GM12865 (cell line): ENCODE measurements at places on chromosomes 3 and 15.
A peak's percentile ranks its signal among the peaks of the same experiment; 100 is the strongest.

GRCh38 chr15:47411733-47412132, 305.6 kb upstream of the SEMA6D start:
- DNase-seq = no peak

GRCh38 chr3:134149286-134149685, 101.4 kb downstream of the RYK start:
- no peak for DNase-seq

DNA sequence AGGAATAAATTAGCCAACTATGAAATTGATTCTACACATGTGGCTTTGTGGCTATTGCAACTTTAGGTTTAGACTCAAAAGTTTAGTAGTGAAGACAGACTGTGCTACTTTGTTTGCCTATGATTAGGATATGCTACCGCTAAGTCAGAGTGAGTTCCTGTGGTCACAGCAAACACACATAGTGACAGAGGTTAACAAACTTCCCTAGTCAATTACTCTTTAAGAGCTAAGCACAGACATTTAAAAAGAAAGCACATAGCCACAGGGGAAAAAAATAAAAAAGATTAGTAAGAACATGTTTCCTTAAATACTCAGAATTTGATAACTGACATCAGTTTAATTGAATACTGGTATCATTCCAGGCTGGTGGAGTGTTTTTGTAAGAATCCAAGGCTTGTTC, 207.1 kb downstream of the GBE1 start:
- peak; percentile 18 for DNase-seq

- DNase-seq = no peak
These were observed 4.6 kb upstream of the RTP2 start for GRCh38 chr3:187706971-187707370.

DNA sequence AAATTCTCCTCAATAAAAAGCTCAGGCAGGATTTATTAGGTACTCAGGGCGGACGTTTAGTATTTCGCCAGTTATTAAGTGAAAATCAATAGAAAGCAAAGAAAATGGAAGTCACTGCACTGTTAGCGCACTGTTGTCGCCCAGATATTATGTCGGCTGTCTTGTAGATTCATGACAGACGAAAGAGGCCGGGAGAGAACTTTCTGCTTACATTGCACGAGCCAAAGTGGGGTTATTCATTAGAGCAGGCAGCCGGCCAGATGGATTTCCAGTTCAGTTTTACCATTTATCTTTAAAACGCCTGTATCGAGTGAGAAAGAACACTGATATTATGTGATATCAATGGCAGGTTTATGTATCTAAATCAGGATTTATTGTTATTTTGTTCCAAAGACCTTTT, 866.0 kb upstream of the NR2F2 start:
- no peak for DNase-seq

- peak; percentile 67 for DNase-seq
These were observed 36.4 kb downstream of the CFAP100 start for GRCh38 chr3:126431103-126431534.

DNA sequence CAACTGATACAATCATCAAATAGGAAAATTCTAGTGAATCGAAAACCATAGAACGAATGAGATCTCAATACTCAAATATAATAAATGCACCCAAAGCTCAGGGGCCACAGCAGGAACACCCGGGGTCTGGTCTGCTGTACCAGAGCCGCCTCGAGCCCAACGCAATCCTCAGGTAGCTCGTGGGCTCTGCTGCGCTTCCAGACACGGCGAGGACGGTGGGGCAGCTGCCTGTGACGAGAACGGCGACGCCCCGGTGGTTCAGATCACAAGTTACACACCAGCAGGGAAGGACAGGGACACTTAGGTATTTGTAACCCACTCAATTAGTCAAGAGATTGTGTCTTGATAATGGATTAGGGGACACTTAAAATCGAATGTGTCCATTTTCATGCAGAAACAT, 54.6 kb downstream of the NIPA2 start:
- no peak for DNase-seq

- DNase-seq = no peak
These were observed 23.3 kb upstream of the TMEM158 start for GRCh38 chr3:45249391-45249790.

- no peak for DNase-seq
These were observed 142.6 kb downstream of the CMSS1 start for GRCh38 chr3:99960123-99960878.

DNA sequence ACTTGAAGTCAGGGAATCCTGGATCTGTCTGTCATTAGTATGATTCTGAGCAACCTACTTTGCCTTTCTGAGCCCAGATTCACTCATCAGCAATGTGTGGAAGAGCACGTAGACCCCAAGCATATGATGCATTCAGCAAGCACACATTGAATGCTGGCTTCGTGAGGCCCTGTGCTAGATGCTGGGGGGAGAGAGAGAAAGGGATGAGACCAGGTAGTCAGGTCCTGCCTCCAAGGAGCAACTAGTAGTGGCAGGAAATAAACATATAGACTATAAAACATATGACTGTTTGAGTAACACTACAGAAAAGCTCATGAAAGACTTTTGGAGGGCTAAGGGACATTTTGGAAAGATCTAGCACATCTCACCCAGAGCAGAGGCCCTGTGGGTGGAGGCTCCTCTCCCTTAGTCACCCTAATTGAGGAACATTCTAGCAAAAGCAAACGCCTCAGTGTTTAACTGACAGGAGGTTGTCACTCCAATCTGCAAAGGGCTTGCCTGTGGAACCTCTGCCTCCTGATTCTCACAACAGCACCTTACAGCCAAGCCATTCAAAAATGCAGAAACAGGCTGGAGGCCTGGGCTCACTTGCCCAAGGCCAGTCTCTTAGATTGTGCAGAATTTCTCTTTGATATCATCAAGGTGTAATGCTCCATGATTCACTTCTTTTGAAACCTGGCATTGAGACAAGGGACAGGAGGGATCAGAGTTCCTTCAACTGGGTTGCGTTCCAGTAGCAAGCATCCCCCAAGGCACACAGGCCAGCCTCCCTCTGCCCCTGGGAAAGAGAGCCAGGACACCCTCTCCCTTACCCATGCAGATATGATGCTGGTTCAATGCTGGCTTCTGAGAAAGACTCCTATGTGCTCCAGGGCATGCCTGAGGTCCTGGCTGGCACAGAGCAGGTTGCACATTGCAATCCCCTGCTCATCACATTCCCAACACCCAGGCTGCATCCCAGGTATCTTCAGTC, 26.1 kb downstream of the STARD5 start:
- no peak for DNase-seq

GRCh38 chr3:147449669-147450068, 40.5 kb downstream of the ZIC1 start:
- DNase-seq = no peak

DNA sequence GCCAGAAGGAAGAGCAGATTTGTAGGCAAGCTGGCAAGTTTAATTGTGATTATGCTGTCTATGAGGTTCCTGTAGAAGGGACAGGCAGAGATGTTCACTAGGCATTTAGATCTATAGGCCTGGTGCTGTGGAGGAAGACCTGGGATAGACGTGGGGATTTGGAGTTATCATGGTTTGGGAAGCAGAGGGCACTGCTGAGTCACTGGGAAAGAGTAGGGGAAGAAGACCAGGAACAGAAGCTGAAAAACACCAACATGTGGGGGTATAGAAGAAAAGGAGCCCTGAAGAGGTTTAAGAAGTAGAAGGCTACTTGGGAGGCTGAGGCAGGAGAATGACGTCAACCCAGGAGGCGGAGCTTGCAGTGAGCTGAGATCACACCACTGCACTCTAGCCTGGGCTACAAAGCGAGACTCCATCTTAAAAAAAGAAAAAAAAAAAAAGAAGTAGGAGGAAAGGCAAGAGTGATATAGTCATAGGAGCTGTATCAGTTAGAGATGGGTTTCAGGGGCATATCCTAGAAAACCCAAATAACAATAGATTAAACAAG, 19.3 kb downstream of the GRK7 start:
- no peak for DNase-seq

DNA sequence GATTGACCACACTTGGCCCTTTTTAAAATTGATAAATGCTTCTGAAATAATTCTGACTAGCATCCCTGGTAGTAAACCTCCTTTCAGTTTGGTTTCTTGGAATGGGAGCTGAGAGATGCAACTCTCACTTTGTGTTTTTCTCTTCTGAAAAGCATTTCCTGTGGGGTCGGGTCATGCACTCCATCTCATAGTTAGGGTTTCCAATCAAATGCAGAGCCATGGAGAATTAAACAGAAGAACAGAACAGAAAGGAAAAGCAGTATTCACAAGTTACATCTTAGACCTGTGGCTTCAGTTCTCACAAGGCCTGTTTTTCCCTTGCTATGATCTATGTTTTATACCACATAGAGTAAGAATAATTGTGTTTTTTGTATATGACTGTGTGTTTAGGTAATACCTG, 39.7 kb downstream of the SENP2 start:
- no peak for DNase-seq

- no peak for DNase-seq
These were observed 236.0 kb upstream of the ZNF717 start for GRCh38 chr3:76021376-76021775.

GRCh38 chr3:133754973-133755828, 9.0 kb downstream of the TF start:
- DNase-seq = no peak

GRCh38 chr3:71307991-71308697, 275.4 kb downstream of the FOXP1 start:
- DNase-seq = no peak

- no peak for DNase-seq
These were observed 194.4 kb downstream of the MEIS2 start for GRCh38 chr15:36905908-36906307.

DNA sequence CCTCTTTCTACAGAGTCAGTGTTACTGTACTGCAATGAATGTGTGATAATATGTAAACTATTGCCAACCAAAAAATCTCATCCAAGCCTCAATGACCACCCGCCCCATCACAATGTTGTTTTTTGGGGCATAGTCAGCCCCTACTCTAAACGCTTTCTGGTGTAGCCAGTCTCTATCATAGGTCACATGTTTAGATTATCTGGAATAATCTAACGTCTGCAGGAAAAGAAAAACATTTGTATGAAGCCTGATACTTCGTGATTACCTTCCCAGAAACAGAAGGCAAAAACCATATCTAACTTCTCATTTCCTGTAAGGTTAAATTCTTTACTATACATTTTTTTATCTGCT, 1331.8 kb upstream of the GBE1 start:
- no peak for DNase-seq

DNA sequence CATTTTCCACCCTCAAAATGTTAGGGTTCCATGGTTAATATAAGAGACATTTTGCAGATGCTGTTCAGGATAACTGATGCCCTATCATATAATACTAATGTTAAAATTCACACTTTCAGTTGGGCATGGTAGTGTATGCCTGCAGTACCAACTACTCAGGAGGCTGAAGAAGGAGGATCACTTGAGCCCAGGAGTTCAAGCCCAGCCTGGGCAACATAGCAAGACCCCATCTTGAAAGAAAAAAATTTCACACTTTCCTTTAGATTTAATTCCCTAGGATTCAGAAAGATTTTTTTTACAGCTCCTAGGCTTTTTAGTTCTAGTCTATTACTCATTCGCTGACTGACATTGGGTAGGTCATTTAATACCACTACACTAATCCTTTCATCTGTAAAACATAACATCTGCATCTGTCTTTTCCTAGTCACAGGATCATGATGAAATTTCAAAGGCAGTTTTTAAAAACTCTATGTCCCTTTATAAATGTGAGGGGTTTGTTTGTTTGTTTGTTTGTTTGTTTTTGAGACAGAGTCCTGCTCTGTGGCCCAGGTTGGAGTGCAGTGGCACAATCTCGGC, 103.7 kb downstream of the MYO5A start:
- DNase-seq = no peak

DNA sequence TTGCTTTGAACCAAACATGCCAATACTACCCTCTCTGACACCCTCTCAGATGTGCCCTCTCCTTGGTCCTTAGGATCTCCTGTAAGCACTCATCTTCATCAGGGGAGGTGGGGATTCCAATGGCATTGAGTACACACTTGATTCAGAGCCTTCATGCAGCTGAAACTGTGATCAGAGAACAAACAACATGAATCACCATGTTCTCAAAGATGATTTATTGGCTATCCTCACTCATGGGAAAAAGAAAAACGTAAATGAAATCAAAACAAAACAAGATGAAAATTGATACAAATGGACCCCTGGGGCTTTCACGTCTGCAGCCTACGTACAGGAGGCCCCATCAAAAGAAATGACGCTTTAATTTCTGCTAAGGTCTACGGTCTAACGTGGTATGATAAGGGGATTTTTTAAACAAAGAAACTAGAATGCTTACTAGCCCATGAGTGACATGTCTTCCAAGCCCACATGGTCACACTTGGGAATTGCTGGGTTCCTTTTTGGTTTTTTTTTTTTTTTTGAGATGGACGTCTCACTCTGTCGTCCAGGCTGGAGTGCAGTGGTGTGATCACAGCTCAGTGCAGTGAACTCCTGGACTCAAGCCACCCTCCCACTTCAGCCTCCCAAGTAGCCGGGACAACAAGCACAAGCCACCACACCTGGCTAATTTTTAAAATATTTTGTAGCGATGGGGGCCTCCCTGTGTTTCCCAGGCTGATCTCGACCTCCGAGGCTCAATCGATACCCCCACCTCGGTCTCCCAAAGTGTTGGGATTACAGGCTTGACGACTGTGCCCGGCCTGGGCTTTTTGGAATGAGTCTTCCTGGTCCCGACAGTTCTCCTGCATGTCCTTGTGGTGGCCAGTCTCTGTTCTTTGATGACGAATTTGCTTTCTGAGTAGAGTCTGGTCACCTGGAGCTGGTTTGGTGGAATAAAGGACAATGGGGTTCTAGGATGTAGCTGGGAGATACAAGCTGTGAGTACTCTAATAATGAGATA, 202.6 kb downstream of the XXYLT1 start:
- DNase-seq = no peak

DNA sequence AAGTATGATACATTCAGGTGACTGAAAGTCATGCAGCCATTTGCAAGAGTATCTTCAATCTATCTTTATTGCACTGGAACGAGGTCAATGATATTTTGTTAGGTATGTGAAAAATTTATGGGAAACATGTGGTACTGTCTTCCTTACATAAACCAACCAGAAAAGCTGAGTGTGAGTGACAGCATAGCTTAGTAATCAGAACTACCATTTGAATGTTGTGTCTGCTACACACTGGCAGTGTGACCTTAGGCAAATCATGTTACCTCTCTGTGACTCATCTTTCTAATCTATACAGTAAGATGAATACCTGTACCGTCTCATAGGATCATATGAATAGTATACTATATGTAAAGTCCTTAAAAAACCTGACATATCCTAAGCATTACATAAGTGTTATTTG, 337.9 kb upstream of the IL12A start:
- DNase-seq = no peak

GRCh38 chr15:79396850-79397249, 35.3 kb upstream of the MINAR1 start:
- DNase-seq = no peak
